ENCODE measurements at places on chromosomes 16 and 17.
A peak's percentile ranks its signal among the peaks of the same experiment; 100 is the strongest.

DNA sequence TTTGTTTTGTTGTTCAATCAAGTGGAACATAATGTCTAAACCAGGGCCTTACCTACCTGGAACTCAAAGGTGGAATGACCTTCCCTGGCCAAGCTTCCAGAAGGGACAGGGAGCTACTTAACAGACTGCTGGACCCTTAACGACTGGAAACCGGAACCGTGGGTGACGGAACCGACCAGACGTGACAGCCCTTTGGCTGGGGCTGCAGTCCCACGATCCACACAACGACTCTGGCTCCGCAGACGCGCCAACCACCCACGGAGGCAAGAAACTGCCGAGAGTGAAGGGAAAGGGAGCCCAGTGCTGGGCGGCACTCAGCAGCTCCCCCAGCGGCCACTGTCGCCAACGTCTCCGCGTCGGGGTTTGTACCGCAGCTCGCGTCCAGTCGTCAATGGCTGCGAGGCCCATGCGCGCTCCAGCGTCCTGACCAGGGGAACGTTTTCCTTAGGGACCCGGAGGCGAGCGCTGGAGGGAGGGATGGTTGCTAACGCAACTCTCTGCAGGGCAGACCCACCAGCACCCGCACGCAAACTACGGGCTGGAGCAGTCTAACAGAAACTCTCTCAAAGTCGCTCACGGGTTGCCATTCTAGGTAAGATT is 5.5 kb upstream of the KIF22 start:
- peak; percentile 76 for DNase-seq

DNA sequence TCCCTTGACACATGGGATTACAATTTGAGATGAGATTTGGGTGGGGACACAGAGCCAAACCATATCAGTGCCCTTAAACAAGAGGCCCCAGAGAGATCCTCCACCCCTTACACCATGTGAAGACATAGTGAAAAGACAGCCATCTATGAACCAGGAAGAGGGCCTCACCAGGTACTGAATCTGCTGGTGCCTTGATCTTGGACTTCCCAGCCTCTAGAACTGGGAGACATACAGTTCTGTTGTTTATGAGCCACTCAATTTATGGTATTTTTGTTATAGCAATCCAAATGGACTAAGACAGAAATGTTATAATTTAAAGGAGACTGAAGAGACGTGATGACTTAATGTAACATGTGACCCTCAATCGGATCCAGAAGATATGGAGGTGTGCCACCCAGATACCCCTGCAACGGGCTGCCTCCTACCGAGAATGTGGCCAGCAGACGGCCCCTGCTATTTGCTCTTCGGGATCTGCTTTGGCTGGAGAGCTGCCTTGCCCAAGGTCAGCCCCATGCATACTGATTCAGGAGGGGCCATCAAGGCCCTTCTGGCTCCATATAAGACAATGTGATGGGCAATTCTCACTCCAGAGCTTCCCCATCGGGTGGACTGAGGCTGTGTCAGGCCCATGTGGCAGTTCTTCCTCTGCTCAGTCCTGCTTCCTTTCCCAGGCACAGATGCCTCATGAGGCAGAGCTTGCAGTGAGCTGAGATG is 80.6 kb downstream of the NETO2 start:
- no peak for DNase-seq

- DNase-seq: no peak
These were observed 64.4 kb upstream of the CORO6 start for GRCh38 chr17:29686993-29687590.

DNA sequence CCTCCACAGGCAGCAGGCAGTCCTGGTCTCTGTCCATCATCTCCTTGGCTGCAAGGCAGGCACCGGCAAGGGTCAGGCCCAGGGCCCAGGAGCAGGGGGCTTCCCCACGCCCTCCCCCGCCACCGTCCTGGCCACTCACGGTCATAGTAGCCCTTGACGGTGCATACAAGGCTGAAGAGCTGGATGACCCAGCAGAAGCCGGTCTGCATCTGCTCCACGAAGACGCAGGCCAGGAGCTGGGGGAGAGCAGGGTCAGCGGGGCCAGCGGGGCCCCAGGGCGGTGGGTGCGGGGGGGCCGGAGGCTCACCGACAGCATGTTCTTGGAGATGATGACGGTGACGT is 20.1 kb downstream of the CTU2 start:
- DNase-seq: no peak

DNA sequence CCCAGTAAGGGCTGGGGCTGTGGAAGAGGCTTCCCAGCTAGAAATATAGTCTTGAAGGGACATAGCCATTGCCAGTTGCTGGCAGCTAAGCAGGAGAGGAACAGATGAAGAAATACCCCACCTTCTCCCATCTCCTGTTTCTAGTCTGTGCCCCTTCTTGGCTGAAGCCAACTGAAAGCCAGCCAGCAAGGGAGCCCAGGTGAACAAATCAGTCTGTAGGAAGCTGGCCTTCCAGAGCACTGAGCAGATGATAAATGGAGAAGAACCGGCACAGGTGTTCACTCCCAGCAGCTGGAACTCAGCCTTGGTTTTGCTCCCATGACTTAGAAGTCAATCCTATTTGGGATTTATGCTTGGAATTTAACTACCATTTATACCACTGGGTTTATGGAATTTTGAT is 69.2 kb upstream of the DHX40 start:
- no peak for DNase-seq

DNA sequence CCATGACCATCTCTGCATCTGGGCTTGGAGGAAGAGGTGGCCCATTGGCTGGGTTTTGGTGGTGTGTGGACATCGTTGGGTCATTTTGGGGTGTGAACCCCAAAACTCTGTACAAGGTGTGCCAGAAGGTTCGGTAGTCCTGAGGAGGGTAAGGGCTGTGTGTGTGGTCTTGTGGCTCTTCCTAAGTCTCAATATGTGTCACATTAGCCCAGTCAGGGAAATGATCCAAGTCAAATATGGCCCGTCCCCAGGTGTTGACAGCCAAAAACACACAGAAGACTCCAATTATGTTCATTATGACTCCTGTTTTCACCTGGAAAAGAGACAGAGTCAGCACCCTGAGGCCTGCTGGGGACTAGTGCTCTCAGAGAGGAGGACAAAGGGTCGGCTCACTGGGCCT is 27.1 kb downstream of the SLC13A5 start:
- no peak for DNase-seq

DNA sequence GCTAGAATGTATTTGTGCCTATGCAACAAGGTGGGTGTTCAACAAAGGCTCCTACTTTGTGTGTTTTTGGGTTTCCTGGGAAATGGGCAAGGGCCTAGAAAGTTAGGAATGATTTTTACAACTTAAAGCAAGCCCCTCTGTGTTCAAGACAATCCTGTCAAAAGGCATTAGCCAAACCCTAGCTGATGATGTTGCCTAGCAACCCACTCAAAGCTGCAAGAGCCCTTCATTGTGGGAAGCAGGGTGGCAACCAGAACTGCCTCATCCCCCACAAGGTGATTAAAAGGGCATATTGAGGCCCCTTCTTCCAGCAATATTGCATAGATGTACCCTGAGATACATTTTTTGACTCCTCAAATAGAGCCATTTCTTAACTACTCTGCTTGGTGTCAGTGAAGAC is 16.0 kb upstream of the RASL10B start:
- no peak for DNase-seq

DNA sequence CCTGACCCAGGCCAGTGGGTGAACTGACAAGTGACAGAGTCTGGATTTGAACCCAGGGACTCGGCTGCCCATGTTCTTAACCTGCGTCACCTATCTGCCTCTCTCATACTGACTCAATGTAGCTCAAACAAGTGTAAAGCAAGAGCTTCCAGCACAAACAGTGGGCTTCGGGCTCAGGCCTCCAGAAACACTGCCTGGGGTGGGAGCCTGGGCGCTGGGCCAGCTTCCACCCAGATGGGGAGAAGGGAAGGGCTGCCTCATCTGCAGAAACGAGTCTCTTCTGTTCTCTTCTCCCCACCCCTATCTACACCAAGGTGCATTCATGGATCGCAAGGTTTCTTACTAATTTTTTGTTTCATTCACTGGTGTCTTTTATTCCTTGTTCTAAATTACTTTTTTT is 1.3 kb downstream of the CDRT4 start:
- no peak for DNase-seq

- peak; percentile 55 for DNase-seq
These were observed at the start of gene ZPBP2 for GRCh38 chr17:39867880-39868553. Gene ZPBP2 (plus strand): TSS chr17:39868202. CDS start chr17:39868355, 153 bp downstream.

DNA sequence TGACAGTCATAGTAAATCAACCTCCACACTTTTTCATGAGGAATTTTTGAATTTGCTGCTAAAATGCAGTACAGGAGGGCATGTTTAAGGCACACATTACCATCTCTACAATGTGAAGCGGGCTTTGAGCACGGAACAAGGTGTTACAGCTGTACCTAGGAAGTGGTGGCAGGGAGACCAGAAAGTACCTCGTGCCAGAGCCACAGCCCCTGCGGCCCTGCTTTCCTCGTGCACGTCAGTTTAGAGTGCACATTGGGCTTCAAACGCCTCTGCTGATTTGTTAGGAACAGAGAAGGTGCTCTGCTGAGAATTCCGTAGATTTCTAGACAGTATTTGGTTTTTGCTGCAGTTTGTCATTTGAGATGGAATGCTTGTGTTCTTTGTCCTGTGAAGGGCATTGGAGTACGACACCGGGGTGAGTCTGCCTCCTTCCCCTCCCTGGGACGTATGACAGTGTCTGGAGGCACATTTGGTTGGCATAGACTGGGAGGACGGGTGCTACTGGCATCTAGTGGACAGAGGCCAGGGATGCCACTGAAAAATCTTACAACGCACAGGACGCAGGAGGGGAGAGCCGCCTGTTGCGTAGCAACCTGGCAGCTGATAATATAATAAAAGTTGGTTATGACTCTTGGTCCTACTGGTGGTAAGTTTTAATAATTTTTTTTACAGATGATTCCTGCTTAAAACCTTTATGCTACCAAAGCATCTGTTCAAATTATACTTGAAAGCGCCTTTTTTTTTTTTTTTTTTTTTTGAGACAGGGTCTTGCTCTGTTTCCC is 9.1 kb downstream of the FOXK2 start:
- no peak for DNase-seq

DNA sequence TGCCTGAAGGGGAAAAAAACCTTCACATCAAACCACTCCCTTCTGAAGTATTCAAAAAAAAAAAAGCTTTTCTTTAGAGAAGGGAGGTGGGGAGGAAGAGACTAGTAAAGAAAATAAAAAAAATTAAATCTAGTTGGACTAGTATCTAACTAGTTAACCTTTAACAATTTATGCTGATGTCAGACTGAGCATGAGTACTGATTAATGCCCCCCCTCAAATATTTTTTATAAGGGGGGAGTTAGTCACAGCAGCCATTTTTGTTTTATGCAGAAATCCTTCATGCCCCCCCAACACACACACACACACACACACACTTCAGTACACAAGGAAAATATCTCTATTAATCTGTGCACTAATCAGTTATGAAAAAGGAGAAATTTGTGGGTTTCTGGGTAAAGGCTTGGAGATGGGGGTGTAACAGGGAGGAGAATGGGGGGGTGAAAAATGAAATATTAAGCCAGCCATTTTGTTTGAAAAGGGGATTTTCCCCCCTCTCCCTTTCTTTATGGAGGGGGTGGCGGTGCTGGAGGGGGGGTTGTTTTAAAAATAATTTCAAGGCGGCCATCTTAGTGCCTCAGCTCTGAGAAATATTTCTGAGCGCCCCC is 4.7 kb upstream of the CHD3 start:
- peak; percentile 53 for DNase-seq

GRCh38 chr17:48457080-48457836 is 27.2 kb upstream of the SKAP1 start:
- peak; percentile 72 for DNase-seq

- DNase-seq: no peak
These were observed 39.3 kb upstream of the MARCHF10 start for GRCh38 chr17:62847426-62847825.

GRCh38 chr17:42535155-42536047 is 640 bp upstream of the NAGLU start:
- no peak for DNase-seq

Data from activated naive CD4-positive, alpha-beta T cell treated with anti-CD3 and anti-CD28 coated beads, Interleukin-2, amount 50 U/mL, for 16 hours (primary cell).